ENCODE measurements at places on chromosomes 1 and 21.

- DNase-seq, result no peak
These were observed 17.8 kb upstream of the POU3F1 start for GRCh38 chr1:38064197-38064903.

GRCh38 chr1:119002028-119002686, 14.0 kb upstream of the TBX15 start:
- DNase-seq, result no peak

- no peak for DNase-seq
These were observed 378.9 kb downstream of the BRINP3 start for GRCh38 chr1:190098756-190099155.

DNA sequence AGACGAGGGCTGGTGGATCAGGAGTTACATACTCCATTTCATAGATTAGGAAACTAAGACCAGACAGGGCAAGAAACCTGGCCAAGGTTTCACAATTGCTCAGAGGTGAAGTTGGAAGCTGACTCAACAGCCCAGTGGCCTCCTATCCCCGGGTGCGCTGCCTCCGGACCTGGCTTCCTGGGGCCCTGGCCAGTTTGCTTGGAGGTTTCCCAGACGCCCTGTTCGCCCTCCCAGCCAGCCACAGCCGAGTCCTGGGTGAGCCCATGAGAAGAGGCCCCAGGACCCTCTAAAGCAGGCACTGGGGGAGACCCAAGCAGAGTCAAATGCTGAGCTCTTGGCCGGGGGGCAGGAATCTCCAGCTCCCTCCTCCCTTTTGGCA, 180.1 kb downstream of the ZBTB18 start:
- DNase-seq, result no peak

- DNase-seq, result no peak
These were observed 47.5 kb upstream of the EEIG2 start for GRCh38 chr1:108512239-108513043.

GRCh38 chr1:43363283-43363934, 4.4 kb downstream of the ELOVL1 start:
- DNase-seq, result no peak

DNA sequence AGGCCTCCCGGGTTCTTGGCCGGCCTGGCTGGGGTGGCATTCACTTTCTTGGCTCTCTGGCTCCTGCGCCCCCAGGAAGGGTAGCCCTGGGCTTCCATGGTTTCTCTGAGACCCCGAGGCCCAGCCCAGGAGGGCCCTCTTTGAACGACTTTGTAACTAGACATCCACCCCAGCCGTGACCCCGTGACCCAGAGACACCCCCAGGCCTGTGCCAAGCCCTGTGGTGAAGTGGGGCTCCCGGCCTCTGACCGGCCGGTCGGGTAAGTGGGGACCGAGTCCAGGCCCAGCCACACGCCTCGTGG, 64.0 kb downstream of the COL18A1 start:
- DNase-seq, result no peak

- no peak for DNase-seq
These were observed 83.2 kb downstream of the CLDN17 start for GRCh38 chr21:30083225-30083945.

Data from activated CD4-positive, alpha-beta memory T cell treated with anti-CD3 and anti-CD28 coated beads, Interleukin-2, amount 10 ng/mL, durations not matched to agents 7 days and 5 days (primary cell).